Epithelial cell of esophagus (primary cell): ENCODE measurements at places on chromosomes 1 and 21.

DNA sequence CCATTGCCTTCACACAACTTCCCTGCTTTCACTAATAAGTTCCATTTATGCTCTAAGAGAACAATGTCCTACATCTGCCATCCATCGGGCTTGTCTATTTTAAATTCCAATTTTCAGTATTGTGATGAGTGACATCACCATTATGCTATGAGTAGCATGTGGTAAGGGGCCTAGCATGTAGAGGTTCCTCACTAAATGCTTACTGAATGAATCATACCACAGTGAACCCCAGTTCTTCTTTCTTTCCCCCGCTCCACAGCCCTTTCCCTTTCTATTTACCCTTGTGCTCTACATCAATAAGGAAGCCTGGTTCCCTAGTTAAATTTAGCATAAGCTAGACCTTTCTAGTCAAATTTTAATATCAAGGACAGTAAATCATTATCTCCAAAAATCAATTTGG, 195.0 kb upstream of the RGS18 start:
- peak; percentile 6 for DNase-seq

DNA sequence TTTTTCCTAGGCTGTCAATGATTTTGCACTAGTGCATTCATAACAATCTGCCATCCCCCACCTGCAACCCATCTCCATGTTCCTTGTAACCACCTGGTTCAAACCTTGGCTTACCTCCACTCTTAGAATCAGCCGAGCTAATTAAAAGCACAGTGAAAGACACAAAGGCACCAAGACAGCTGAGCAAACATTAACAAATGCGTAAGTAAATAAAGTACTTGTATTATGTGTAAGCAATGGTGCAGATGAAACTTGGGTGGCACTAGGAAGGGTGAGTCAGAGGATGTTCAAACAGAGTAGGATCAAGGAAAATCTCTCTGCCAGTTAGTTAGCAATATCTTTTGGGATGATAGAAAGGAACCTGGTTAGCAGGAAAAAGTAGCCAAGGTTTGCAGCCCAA, 5.1 kb upstream of the FOXJ3 start:
- peak; percentile 93 for DNase-seq

- DNase-seq = peak; percentile 6
These were observed 25.9 kb downstream of the GNPAT start for GRCh38 chr1:231266811-231267322.

GRCh38 chr1:168565825-168566224, 10.6 kb upstream of the XCL1 start:
- no peak for DNase-seq

- peak; percentile 68 for DNase-seq
These were observed 1.8 kb downstream of the ARPC5 start for GRCh38 chr1:183633676-183634343.

DNA sequence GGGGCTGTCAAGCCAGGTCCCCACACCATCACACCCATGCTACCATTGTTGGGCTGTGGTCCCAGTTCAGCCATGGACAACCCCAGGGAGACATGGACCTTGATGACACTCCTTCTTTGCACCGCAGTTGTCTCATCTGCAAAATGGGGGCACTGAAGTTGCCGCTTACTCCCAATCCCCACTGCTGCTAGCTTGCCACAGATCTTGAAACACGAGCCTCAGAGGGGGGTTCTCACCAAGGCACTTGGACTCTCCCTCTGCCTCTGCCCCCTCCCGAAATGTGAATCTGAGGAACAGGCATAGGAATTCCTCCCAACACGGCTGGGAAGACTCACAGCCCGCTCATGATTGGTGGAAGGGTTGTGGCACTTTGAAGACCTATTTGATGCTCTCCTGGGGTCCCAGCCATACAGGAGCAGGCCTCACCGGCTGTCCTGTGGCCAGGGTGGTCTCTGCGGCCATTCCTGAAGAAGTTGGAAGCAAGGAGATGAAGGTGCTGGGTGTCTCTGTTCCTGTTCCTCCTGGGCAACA, 31.1 kb downstream of the RUNX3 start:
- DNase-seq = no peak

DNA sequence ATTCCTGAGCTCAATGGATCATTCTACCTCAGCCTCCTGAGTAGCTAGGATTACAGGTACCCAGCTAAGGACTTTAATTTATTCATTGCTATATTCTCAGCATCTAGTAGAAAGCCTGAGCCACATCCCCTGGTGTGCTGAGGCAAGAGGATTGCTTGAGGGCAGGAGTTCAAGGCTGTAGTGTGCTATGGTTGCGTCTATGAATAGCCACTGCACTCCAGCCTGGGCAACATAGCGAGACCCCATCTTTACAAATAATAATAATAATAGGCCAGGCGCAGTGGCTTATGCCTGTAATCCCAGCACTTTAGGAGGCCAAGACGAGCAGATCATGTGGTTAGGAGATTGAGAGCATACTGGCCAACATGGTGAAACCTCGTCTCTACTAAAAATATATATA, 3.3 kb upstream of the RPS6KA1 start:
- DNase-seq = no peak

DNA sequence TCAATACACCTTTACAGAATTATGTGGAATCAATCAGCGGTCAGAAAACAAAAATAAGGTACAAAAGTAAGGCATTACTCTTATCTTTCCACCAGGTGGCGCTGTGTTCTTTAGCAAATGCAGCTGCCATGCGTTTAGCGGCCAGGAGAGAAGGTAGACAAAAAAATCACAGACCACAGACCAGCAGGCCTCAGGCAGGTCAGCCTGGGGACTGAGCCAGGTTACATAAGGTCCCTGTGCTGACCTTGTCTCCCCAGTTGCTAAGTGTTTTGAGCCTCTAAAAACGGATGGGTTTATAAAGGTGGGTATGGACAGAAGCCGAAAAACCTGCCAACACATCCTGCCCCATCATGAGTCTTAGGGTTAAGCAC, 2.8 kb downstream of the RGS16 start:
- peak; percentile 80 for DNase-seq

GRCh38 chr1:223022641-223023473, 120.2 kb downstream of the TLR5 start:
- peak; percentile 27 for DNase-seq

DNA sequence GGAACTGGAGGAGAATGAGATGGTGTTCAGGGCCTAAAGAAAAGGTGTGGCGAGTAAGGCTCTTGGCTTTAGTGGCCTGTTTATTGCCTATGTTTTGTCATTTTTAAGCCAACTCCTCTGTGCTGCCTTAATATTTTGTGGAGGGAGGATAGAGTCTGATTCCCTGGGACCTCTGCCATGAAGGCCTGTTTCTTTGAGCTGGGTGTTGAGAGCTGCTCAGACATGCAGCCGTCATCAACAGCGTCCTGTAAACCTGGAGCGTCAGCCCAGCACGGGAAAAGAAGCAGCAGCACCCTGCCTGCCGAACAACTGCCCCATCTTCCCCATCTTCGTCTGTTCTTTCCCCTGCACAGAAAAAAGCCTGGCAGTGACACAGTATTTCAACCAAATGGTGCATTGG, 27.1 kb upstream of the SNX27 start:
- peak; percentile 44 for DNase-seq

DNA sequence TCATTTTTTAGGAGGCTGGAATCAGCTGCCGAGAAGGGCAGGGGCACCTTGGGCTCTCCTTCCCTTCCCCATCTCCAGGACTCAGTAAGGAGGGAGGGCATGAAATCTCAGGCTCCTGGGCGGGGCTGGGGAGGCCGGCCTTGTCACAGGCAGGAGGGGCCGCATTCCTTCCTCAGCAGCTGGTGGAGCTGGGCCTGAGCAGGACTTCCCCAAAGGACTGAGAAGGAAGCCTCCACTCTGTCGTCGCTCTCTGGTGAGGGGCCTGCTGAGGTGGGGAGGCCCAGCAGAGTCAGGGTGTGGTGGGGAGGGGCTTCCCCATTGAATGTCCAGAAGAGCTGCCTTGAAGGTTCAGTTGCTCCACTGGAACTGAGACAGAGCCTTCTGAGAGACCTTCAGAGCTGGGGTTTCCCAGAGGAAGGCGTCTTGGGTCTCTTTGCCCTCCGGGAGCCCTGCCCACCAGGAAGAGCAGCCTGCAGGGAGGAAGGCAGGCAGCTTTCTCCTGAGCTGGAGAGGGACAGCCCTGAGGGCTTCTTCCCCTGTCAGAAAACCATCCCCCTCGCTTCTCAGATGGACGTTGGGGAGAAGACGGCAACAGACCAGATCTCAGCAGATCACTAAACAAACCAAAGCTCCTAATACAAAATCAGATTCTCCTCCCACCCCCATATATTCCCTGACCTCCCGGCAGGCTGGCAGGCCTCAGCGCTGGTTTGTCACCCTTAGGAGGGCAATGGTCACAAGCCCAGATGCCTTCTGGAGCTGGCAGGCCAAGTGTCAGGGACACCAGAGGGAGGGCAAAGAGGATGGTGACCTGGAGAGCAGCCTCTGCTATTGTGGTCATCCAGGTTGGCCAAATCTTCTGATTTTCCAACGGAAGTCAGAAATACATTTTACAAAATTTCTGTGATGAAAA, 10.7 kb downstream of the KCNA10 start:
- DNase-seq = peak; percentile 29

- peak; percentile 69 for DNase-seq
These were observed 43.3 kb downstream of the VTCN1 start for GRCh38 chr1:117167402-117167801.

GRCh38 chr21:33684923-33685560, 42.7 kb downstream of the ITSN1 start:
- DNase-seq = peak; percentile 32

DNA sequence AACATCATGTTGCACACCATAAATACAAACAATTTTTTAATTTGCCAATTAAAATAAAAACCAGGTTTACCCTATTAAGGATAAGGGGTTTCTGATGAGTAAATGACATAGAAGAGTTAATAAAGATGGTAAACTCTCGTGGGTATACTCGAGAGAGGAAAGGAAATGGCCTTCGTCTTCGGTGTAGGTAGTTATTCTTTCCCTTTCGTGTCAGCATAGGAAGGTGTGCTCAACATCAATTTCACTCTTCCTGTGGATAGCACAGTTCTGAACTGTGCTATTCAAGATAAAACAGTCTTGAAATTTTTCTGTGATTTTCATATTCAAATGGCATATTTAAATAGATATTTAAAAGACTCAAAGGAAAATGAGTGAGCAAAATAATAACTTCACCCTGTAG, 98.2 kb downstream of the RGL1 start:
- no peak for DNase-seq

DNA sequence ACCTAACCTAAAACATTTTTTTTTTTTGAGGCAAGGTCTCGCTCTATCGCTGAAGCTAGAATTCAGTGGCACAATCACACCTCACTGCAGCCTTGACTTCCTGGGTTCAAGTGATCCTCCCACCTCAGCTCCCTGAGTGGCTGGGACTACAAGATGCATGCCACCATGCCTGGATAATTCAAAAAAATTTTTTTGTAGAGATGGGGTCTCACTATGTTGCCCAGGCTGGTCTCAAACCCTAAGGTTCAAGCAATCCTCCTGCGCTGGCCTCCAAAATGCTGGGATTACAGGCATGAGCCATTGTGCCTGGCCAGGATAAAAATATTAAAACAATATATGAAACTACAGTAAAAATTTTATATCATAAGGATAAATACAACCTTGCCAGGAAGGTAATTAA, 4.9 kb downstream of the LIX1L start:
- DNase-seq = no peak

GRCh38 chr21:45053561-45054226, 20.7 kb upstream of the ADARB1 start:
- DNase-seq = no peak

- DNase-seq = no peak
These were observed 211.2 kb downstream of the S1PR1 start for GRCh38 chr1:101448018-101448417.

- DNase-seq = no peak
These were observed 144.0 kb downstream of the PGBD5 start for GRCh38 chr1:230282157-230282556.

- no peak for DNase-seq
These were observed 66.7 kb downstream of the WLS start for GRCh38 chr1:68165665-68166064.

GRCh38 chr1:156198831-156199349, 5.0 kb downstream of the SLC25A44 start:
- DNase-seq = no peak

DNA sequence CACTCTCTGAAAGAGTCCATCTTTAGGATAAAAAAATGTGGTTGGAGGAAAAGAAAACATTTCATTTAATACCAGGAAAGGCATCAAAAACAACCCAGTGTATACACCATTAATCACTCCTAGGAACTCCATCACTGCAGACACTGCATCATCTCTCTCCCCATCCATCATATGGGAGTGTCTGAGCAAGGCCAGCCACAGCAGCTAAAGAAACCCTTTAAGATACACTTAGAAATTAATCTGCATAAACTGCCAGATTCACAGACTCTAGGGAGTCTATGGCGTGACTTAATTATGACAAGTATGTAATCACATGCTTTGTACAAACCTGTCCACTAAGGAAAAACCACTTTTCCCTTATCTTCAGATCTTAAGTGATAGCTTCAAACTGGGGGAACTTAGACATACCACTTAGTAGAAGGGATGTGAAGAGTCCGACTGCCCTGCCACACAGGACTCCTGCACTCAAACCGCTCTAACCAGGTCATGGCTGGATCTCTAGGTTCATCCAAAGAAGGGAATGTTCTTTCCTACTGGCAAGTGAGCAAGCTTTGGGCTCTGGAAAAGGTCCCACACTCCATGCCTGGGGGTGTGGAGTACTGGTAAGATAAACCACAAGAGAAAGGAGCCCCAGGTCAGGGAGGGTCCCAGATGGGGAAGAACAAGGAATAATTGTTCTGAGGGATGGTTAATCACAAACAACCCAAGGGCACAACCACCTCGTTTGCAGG, 61.0 kb upstream of the C8B start:
- DNase-seq = no peak

GRCh38 chr1:19096036-19096833, 113.8 kb downstream of the UBR4 start:
- peak; percentile 71 for DNase-seq

- peak; percentile 80 for DNase-seq
These were observed 41.3 kb upstream of the BMP8B start for GRCh38 chr1:39829791-39830533.

- DNase-seq = peak; percentile 74
These were observed 9.2 kb downstream of the SFT2D2 start for GRCh38 chr1:168234846-168235547.

GRCh38 chr1:174405219-174405618, 42.5 kb upstream of the GPR52 start:
- DNase-seq = peak; percentile 8

- no peak for DNase-seq
These were observed 71.0 kb downstream of the SH3GLB1 start for GRCh38 chr1:86775395-86775794.

GRCh38 chr21:44822484-44823178, 4.8 kb upstream of the SUMO3 start:
- no peak for DNase-seq

- DNase-seq = peak; percentile 83
These were observed 626.9 kb upstream of the ADGRL4 start for GRCh38 chr1:79633456-79633855.

GRCh38 chr21:33238565-33239255, 9.0 kb downstream of the IFNAR2 start:
- no peak for DNase-seq

GRCh38 chr1:162889989-162890388, 29.0 kb upstream of the CCDC190 start:
- DNase-seq = no peak
